ENCODE measurements at places on chromosomes 16 and 17. TPM values are rescaled to one million over a fixed set of nuclear protein-coding genes. Genes with fewer than 3 reads are reported as not detected.

DNA sequence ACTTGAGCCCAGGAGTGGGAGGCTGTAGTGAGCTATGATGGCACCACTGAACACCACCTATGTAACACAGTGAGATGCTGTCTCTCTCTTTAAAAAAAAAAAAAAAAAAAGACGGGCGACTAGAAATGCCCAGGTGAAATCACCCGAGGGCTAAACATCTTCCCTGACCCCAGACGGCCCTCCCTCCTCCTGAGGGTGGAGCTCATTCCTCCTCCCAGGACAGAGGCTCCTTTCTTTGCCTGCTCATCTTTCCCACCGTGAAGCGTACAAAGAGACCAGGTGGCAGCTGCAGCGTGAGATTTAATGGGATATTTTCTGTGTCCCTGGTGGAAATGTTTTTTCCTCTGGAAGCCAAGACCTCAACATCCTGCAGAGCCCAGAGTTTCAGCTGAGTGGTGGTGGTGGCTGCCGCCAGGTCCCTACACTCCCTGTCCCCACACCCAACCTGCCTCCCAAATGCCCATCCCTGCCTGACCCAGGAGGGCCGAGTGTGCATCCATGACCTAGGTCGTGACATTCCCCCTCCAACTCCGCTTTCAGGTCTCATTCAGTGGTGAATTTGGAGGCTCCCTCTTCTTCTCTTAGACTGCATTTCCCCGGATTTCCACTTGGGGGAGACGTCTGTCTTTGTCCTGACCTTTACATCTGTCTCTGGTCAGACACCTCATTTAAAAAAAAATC, 14.4 kb upstream of the GPRC5B start:
- peak; percentile 64 for DNase-seq

DNA sequence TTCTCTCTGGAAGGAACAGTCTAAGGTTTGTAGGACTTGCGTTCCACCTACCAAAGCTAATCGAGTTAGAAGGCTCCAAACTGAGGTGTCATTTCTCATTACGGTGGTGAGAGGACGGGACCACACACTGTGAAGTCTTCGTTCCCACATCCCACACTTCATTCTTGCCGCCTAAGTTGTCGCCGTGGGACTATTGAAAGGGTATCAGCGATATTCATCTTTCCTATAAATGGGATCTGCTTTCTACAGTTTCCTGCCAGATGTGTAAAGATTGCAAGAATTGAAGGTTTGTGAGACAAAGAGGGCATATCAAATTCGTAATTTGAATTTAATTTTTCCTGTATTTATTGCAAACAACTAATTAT, 608 bp upstream of the TRIM37 start:
- DNase-seq, result no peak

DNA sequence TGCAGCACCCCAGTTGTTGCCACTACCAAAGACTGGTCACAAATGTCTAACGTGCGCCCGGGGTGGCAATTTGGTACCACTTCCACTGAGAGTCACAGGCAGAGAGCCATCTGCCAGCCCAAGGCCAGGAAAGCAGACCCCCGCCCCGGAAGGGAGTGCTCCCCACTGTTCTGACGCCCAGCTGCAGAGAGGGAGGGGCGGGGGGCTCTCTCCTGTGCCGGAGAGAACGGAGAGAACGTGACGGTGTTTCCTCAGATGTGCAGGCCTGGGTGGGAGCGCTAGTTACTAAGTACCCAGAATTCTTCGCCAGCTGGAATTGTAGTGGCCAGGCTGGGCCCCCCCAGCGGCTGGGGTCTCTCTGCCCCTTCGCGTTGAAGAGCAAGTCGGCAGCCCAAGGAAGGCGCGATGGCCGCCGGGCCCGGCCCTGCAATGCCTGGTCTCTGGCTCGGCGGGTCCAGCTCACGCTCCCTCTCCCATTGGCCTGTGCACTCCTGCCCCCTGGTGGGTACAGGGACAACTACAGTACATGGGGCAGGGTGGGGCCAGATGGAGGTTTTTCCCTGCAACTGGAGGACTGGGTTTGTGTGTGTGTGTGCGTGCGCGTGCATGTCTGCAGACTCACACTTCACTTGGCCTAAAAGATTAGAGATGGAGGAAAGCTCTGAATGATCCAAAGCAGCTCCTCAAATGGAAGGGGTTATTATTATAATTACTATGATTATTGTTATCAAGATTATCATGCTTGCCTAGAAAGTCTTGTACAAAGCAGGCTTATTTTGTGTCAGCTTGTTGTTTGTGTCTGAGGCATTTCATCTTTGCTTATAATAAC, 107.1 kb downstream of the AMFR start:
- peak; percentile 73 for DNase-seq

GRCh38 chr17:70165383-70165782, 3.9 kb upstream of the KCNJ2 start:
- no peak for DNase-seq

GRCh38 chr17:2388683-2389055, 12.2 kb downstream of the MNT start:
- no peak for DNase-seq

GRCh38 chr17:17929655-17930380, 42.4 kb downstream of the TOM1L2 start:
- no peak for DNase-seq

DNA sequence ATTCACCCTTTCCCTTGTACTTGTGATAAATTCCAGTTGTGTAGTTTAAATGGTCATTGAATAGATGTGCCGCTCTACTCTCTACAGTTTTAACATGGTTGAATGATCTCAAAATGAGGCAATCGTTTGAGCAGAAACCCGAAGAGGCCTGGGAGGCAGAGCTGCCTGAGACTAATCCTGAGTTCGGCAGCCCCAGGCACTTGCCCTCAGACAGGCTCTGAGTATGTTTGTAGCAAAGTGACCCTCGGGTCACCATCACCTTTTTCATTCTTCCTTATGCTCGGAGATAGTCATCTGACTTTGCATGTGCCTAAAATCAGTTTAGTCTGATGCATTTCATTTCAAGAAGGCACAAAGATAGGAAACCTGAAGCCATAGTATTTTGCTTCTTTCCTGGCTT, 184.0 kb upstream of the RBFOX1 start:
- no peak for DNase-seq

GRCh38 chr16:84677849-84678248, 22.0 kb upstream of the USP10 start:
- DNase-seq, result no peak

- DNase-seq, result no peak
Measured at GRCh38 chr16:79171504-79171903, 429.0 kb downstream of the MAF start.

DNA sequence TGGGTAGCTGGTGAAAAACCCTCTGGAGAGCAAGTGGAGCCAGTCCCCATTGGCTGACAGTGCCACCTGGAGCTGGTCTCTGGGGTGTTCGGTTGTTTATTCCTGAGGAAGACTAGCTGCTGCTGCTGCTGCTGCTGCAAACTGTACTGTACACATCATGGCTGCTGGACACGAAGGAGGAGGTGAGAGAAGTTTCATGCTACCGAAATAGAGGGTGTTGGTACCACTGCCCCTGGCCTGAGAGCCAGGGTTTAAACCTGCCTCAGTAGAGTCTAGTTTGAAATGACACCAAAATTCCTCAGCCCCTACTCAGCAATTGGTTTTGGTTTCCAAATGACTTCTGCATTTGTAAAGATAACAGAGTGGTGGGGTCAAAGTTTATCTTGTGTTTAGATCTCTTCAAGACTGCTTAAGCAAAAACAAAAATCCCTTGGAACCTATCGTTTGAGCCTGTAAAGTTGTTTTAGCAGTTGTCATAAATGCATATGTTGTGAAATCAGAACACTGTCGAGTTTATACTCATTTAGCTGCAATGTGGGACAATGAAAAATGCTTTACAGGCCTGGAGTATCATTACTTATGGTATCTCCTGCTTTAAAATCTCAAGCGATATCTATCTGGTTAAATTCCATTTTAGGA, 40.8 kb downstream of the CYB5B start:
- DNase-seq, result peak; percentile 27

DNA sequence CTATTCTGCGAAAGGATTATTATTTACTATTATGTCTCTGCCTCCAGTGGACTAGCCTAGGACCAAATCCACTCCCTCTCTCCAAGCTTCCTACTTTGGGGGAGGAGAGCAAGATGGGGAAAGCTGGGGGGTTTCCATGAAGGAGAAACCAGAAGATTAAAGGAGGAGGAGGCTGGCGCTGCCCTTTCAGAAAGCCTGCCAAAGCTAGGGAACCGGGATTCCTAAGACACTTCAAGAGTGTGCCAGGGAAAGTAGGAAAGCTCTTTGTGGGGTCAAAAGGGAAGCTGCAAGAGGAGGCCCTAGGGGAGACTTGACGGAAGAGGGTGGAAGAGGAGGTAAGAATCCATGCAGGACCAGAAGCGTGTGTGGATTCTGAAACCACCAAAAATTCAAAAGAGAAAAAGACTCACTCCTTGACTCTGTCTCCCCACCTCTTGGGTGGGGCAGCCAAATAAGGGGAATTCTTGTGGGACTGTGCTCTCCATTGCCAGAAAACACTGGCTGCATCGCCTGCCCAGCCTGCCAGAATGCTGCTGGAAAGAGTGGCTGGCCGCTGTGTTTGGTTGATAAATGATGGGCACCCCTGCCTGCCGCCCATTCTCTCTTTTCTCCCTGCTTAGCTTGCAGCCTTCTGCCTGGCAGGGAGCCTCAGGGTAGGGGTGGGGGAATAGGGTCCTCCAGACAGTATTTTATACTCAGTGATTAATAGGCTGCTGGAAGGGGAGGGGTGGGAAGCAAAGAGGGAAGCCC, 11.8 kb upstream of the KAT7 start:
- DNase-seq, result no peak

DNA sequence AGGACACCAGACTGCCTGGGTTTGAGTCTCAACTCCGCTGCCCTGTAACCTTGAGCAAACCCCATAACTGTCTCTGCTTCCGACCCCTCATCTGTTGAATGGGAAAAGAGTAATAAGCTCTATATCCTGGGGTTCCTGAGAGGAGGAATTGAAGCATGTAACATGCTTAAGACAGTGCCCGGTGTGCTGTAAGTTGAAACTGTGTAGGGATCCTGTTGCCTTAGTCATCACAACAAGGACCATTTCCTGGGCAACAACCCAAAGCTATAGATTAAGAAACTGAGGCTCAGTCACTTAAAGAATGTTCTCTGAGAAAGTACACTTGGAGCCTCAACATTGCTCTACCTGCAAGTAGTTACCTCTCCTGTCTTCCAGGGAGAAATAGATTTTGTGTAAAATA, 23.0 kb downstream of the CDH13 start:
- no peak for DNase-seq

- no peak for DNase-seq
Measured at GRCh38 chr17:79935197-79935885, 96.1 kb upstream of the CBX4 start.

GRCh38 chr16:20675488-20676267, 21.8 kb downstream of the ACSM1 start:
- no peak for DNase-seq

DNA sequence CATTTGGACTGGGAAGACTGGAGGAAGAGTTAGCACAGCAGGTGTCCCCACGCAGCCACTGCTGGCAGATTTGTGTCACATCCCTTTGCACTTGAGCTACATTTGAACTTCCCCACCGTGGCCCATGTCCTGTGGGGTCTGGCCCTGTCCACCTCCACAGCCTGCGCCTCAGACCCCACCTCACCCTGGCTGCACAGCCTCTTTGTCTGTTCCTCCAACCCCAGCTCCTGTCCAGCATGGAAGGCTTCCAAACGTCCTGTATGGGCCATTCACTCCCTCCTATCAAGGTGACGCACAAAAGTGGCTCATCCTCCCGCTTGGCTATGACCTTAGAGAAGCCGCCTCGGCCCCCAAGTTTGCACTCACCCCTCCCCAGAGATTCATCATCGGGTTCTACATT, 200.6 kb downstream of the FOXL1 start:
- DNase-seq, result no peak

DNA sequence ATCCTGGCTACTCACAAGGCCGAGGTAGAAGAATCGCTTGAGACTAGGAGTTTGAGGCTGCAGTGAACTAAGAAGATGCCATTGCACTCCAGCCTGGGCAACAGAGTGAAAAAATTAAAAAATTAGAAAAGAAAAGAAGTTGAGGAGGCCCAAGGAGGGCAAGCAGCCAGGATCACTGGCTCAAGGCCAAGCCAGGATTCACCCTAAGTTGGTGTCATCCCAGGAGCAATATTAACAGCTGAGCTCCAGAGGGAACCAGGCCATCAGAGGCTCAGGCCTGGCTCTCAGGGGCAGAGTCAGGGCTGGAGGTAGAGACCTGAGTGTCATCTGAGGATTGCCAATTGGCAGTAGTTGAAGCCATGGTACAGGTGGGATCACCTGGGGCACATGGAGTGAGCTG, 20.7 kb downstream of the DRC3 start:
- peak; percentile 49 for DNase-seq

DNA sequence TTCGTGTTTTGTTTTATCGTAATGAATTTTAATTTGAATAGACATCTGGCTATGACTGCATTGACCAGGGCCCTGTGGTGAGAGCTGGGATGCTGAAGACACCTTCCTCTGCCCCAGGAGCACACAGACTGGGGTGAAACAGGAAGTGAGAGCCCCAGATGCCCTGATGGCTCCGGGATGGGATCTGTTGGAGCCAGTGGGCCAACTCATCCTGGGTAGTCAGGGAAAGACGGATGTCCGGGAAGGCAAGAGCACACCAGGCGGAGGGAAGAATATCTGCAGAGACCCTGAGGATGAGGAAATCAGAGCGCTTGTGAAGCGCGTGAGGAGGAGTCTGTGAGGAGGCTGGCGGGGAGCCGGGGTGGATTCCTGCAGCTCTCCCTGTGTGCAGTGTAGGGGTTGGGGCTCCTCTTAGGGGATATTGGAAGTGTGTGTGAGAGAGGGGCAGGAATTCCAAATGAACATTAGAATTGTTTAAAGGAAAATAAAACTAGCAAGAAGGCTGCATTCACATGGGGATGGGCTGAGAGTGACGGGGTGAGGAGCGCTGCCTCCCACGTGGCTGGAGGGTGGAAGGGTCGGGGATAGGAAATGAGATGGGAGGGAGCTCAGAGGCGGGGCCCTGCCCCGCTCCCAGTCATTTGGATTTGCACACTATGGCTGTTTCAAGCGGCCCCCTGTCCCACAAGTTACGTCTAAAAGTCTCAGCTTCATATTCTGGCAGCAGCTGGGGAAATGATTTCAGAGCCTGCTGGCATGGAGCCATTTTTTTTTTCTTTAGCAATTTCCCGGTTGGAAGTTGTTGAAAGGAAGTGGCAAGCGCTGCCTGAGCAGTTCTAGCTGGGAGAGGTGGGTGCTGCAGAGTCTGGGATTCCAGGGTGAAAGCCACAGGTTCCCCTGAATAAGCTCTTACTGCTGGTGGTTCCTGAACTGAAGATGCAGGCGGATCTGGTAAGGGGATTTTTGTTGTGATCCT, 71.2 kb upstream of the LGALS9 start:
- DNase-seq, result peak; percentile 70

GRCh38 chr16:87844120-87844733, 25.1 kb downstream of the SLC7A5 start:
- no peak for DNase-seq

- no peak for DNase-seq
Measured at GRCh38 chr17:2521257-2521656, 9.6 kb upstream of the METTL16 start.

CD300H gene
- total RNA-seq, result not detected

ZG16B gene
- 0.50 TPM for total RNA-seq

NME4 gene
- 174 TPM for total RNA-seq

MT3 gene
- total RNA-seq, result 26.7 TPM

CHAD gene
- total RNA-seq, result 4.2 TPM

ABCC12 gene
- not detected for total RNA-seq

All from adrenal gland (tissue), 19 donors.